ENCODE measurements at places on chromosomes 5 and 9.

- DNase-seq = no peak
These were observed 315.1 kb downstream of the RAB3C start for GRCh38 chr5:58898006-58898405.

DNA sequence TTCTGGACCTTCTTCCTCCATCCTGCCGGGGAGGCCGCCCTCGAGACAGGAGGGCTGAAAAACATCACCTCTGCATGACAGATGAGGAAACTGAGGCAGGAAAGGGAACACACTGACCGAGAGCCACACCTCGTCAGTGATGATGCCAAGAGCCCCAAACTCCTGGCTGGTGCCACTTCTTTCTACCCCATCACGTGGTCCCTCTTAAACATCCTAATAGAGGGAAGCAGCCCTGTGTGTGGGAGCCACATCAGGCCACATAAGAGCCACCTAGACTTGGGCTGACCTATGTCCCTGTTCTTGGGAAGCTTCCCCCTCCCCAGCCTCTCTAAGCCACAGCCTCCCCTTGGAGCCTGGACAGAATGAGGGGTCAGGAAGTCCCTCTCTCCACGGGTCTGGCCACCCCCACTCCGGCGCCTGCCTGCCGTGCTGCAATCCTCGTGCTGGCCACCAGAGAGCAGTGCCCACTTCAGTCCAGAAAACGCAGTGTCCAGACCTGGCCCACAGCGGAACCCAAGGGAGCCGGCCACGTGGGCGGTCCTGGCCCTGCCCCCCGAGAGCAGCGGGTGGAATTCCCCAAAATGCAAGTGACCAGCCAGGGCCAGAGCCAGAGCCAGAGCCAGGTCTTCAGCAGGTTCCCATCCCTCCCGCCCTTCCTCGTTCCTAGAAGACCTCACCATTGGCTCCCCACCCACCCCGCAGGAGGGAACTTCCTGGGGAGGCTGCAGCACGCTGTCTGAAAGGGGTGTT lies 54.7 kb upstream of the SARDH start:
- no peak for DNase-seq

DNA sequence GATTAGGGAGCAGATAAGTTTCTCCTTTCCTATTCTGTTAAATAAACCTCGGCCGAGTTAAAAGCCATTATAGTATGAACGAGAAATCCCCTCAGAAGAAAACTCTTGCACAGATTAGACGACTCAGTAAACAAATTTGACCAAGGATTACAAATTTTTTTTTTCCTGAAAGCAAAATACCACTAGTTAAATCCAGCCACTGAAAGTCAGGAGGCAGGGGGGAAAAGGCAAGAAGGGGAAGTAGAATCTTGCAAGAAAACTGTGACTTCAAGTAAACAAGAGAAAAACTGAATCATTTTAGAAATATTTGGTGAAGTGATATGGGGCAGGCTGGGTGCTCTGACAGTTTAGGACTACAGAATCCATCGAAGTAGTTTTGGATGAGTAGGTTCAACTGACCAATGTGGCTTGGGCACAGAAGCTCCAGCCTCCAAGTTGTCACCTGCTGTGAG lies 251.0 kb downstream of the DENND1A start:
- DNase-seq = no peak

DNA sequence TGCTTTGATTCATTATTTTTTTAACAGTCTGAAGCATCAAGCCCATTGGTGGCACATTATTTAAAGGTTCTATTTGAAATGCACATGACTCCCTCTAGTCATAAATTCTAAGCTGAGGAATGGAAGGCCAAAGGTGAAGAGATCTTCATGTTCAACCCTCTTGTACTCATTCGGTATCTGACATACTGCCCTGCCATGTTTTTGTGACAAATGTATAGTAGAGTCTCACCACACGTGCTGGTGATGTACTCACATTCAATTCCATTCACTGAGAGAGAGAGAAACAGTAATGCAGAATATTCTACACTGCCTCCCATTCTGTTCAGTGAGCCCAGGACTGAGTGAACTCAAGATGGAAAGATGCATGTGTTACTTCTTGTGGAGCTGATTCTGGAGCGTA lies 98.3 kb downstream of the GDA start:
- no peak for DNase-seq

Measured in GDM1 (cell line).